Left ventricle myocardium inferior (tissue), 1 donor: ENCODE measurements at places on chromosomes 5 and 9. TPM values are rescaled to one million over a fixed set of nuclear protein-coding genes. Genes with fewer than 3 reads are reported as not detected.

The SPTLC1 gene
- total RNA-seq, result 21.9 TPM

The PTGDS gene
- total RNA-seq, result 3,579 TPM

The SCAI gene
- 2.7 TPM for total RNA-seq

The ACOT12 gene
- total RNA-seq, result not detected

The ALDH1B1 gene
- 21.6 TPM for total RNA-seq

The DBN1 gene
- 21.8 TPM for total RNA-seq

The PCDHB15 gene
- 2.8 TPM for total RNA-seq

The CDX1 gene
- total RNA-seq, result not detected

The LAMC3 gene
- 0.66 TPM for total RNA-seq

The C1QTNF3 gene
- 0.49 TPM for total RNA-seq

The MYOT gene
- 29.6 TPM for total RNA-seq

The FOXD4L4 gene
- not detected for total RNA-seq

The PCDHB6 gene
- 0.14 TPM for total RNA-seq

The PAXX gene
- 19.8 TPM for total RNA-seq

The SHOC1 gene
- total RNA-seq, result not detected

The BTNL3 gene
- total RNA-seq, result not detected

The TTLL11 gene
- 7.3 TPM for total RNA-seq

The FAM169A gene
- total RNA-seq, result 6.3 TPM

The MAML1 gene
- total RNA-seq, result 11.8 TPM

The IL5 gene
- not detected for total RNA-seq

The THBS4 gene
- 51.4 TPM for total RNA-seq

The IGFBPL1 gene
- total RNA-seq, result not detected

The LRRC26 gene
- not detected for total RNA-seq

The CNTNAP3 gene
- 9.9 TPM for total RNA-seq

The AGXT2 gene
- total RNA-seq, result not detected

The SNCAIP gene
- total RNA-seq, result 1.4 TPM

The C5orf58 gene
- total RNA-seq, result 1.0 TPM

The IL31RA gene
- total RNA-seq, result 0.27 TPM
